ENCODE measurements at places on chromosomes 5 and 9. TPM values are rescaled to one million over a fixed set of nuclear protein-coding genes. Genes with fewer than 3 reads are reported as not detected.

The CTXN3 gene
- total RNA-seq = not detected

- no peak overlapping the region for H3K4me3 ChIP-seq
- no peaks in the 10 kb centered on the region for H3K27me3 ChIP-seq
- peaks cover 8% of the 10 kb centered on the region for H3K4me1 ChIP-seq
These were observed 148.2 kb downstream of the ARL15 start for GRCh38 chr5:54162184-54162583.

The OR13C4 gene
- not detected for total RNA-seq

- H3K4me1 ChIP-seq = peaks cover 3% of the 10 kb centered on the region
- H3K27ac ChIP-seq = peak overlapping the region; percentile 16
- no peak overlapping the region for H3K4me3 ChIP-seq
- no peak for DNase-seq
- no peaks in the 10 kb centered on the region for H3K36me3 ChIP-seq
These were observed 9.6 kb downstream of the EFNA5 start for GRCh38 chr5:107661038-107661649.

- DNase-seq = no peak
- H3K4me3 ChIP-seq = no peak overlapping the region
- no peak overlapping the region for H3K27ac ChIP-seq
- H3K27me3 ChIP-seq = no peaks in the 10 kb centered on the region
These were observed 104.8 kb upstream of the RAD23B start for GRCh38 chr9:107178293-107178692.

All from testis (tissue), 5 donors.